Stimulated activated CD8-positive, alpha-beta memory T cell treated with anti-CD3 and anti-CD28 coated beads, Interleukin-7, amount 100 ng/mL, for 48 hours (primary cell): ENCODE measurements at places on chromosomes 3 and 15.

- no peak for DNase-seq
Measured at GRCh38 chr3:123314359-123315270, 112.9 kb downstream of the SEC22A start.

DNA sequence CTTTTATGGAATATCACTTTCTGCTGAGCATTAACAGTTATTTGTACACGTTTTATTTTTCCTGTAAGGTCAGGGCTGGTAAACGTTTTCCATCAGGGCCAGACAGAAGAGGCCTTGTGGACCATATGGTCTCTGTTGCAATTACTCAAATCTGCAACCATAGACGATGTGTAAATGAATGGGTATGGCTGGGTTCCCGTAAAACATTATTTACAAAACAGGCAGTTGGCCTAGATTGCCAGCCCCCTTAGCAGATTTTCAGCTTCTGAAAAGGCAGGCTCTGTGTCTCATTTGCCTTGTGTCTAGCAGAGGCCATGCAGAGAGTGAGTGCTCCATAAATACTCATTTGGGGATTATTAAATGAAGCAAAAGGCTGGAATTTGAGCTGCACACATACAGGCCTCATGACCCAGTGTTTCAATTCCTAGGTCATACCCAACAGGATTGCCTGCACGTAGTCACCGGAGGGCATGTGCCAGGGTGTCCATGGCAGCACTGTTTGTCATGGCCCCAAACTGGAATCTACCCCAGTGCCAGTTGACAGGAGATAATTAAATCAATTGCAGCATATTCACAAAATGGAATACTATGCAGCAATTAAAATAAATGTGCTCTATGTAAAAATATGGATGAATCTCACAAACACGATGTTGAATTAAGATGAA lies 51.3 kb downstream of the GPD1L start:
- DNase-seq, result no peak

GRCh38 chr3:35678643-35679161 lies 39.4 kb downstream of the ARPP21 start:
- DNase-seq, result no peak

GRCh38 chr3:52280050-52280461 lies 1.6 kb upstream of the WDR82 start:
- no peak for DNase-seq

- no peak for DNase-seq
Measured at GRCh38 chr3:123568034-123568433, 16.8 kb downstream of the HACD2 start.

DNA sequence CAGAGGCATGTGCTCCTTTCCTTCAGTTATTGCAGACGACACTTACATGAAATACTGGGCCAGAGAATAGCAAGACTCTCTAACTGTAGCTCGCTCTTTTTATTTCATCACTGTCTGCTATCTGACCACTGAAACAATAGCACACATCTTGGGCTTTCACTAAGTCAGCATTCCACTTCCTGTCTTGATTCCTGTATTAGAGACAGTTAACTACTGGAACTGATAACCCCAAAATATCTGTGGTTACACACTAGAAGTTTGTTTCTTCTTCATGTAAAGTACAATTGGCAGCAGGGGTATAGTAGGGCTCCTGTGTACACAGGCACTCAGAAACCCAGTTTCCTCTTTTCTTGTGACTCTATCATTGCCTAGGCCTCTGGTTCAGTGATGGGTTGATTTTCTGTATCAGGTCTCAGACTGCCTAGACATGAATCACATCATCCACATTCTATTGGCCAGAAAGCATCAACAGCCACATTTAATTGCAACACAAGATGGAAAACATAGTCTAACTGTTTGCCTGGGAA lies 230.2 kb upstream of the CD96 start:
- DNase-seq, result no peak
